ENCODE measurements at places on chromosomes 5 and 9.

- DNase-seq = peak; percentile 16
Measured at GRCh38 chr9:92180669-92181181, 65.5 kb upstream of the SPTLC1 start.

DNA sequence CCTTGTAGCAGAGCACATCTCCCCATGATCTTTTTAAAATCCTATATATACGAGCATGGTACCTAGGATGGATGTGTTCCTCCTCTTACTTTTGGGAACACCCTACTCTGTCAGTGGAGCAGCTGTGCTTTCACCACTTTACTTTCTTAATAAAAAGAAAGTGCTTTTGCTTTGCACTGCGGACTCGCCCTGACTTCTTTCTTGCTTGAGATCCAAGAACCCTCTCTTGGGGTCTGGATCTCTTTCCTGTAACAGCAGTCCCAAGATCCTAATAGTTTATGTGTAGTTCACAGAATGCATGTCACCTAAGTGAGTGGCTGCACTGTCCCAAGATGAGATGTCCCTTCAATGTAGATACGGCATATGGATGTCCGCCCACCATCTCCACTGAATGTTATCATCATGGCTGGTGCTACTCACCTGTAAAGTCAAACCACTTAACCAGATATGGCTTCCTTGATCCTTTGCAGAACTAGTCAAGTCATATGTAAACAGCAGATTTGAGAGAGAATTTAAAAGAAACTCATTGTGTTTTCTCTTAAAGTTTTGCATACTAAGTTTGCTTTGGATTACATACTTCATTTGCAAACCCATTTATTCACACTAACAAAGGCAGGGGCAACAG is 1.9 kb downstream of the FGF1 start:
- no peak for DNase-seq

- no peak for DNase-seq
Measured at GRCh38 chr5:78260771-78261170, 33.7 kb downstream of the AP3B1 start.

DNA sequence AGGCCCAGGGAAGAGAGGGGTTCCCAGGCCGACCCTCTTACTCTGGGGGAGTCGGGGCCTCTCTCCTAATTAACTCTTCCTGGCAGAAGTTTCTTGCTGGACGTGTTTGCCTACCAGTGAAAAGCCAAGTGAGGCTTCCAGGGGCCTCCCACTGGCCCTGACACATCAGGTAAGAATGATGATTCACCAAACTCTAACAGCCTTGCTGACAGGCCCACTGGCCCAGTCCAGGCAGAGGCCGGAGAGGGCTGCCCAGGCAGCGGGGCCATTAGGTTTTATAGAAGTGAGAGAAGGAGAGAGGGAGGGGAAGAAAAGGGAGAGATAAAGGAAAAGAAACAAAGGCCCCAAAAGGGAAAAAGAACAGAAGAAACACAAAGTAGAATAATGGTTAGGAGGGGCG is 50.8 kb upstream of the FOXE1 start:
- peak; percentile 27 for DNase-seq

- no peak for DNase-seq
Measured at GRCh38 chr9:38315085-38315595, 77.4 kb upstream of the ALDH1B1 start.

DNA sequence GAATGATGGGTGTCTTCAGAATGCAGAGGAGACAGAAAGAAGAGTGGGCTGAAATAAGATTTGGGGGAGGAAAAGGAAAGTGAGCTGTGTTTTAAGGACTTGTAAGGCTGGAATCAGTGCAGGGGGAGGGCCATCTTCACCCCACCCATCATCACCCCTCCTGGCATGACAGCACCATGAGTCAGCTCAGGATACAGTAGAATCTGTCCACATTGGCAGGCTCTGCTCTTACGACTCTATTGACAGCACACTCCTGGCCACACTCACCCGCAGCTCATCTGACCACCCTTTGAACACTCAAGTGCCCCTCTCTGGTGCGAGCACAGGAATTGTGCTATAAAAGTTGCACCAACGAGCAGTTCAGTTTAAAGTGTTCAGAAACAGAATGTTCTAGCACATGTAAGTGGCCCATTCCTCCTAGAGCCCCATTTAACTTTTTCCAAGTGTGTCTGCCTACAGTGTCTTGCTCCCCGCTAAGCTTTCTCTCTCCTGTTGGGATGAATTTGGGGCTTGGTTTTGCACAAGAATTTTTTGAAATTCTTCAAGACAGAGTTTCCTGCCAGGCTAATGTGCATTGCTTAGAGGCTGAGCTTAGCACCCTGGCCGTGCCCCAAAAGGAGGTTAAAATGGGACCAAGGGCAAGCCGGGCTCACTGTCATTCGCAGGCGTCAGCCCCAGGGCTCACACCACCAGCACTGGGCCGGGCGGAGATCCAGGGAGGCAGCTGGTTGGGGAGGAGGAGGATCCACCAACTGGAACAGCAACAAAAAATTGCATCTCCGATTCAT is 12.0 kb downstream of the ADRA1B start:
- DNase-seq = no peak

GRCh38 chr5:110663525-110663924 is 62.9 kb downstream of the TMEM232 start:
- DNase-seq = no peak

DNA sequence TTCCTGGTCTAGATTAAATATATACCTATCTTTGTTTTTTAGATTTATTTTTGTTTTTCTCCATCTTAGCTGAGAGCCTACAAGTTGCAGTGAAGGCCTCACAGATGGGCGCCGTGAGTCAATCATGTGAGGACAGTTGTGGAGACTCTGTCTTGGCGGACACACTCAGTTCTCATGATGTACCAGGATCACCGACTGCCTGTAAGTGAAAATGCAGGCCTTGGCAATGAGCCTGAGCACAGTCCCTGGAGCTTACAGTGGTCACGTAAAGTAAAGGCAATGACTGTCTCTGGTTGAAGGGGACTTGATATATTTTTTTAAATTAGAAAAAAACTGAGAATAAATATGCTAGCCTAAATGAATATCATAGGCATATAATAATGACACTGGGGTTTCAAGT is 271.9 kb downstream of the ARHGEF28 start:
- DNase-seq = no peak

DNA sequence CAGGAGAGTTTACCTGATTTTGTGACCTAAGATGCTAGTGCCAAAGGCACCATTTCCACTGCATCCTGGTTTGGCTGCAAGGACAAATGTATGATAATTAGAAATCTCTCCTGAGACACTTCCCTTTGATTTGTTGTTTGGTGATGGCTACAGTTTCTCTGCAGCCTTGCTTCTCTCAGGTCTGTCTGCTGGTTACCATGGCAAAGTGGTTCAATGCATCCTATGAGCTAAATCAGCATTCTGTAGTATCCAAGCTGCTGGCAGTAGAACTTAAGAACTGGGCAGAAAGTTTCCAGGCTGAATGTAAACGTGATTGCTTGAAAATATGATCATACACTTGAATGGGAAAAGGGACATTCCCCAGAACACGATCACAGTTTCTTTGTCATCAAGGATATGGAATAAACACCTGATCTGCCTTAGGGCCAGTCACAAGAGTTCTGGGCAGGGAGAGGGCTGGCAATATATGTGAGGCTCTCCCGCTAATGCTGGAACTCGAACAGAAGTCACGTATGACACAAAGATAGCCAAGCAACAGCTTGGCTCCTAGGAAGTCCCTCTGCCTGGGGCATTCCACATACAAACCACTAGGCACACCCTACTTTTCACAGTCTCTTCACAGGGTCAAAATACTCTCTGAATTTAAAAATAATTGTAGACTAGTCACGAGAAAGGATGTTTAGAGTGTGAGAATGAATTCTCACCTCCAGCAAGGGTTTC is 138.1 kb upstream of the GRAMD2B start:
- DNase-seq = peak; percentile 11

DNA sequence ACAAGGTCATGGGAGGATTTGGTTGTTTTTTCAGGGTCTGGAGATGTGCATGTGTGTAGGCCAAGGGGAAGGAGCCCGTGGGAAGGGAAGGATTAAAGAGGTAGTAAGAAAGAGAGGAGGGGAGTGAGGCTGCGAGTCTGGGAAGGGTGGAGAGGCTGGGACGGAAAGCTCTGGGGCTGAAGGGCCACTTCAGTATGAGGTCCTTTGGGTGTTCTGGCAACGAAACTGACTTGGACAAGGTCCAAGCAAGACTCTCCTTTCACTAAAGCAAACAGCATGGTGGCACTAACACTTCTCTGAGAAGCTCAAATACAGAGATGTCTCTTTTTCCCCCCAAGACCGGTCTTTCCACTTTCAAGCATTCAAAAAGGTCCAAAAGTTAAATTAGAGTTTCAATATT is 394.5 kb downstream of the ARHGEF28 start:
- DNase-seq = no peak

DNA sequence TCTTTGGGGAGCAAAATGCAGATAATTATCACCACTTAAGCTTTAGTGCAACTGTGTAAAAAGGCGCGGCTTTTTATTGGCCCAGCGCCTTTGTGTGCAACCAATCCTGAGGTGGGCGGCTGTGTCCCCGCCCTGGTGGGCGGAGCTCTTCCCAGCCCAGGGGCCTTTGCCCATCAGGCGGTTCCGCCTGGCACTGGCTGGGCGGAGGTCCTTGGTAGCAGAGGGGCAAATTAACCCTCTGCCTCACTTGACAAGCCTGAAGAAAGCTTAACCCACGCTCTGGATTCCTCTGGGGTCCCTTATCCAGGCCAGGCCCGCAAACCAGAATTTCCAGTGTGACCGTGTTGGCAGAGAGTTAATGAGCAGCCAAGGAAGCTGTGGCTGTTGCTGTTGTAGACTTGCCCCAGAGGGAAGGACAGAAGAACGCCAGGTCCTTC is 12.8 kb upstream of the NIPAL4 start:
- peak; percentile 67 for DNase-seq

GRCh38 chr9:12350775-12351174 is 342.4 kb upstream of the TYRP1 start:
- DNase-seq = no peak

- no peak for DNase-seq
Measured at GRCh38 chr9:38010918-38011704, 57.9 kb downstream of the SHB start.

DNA sequence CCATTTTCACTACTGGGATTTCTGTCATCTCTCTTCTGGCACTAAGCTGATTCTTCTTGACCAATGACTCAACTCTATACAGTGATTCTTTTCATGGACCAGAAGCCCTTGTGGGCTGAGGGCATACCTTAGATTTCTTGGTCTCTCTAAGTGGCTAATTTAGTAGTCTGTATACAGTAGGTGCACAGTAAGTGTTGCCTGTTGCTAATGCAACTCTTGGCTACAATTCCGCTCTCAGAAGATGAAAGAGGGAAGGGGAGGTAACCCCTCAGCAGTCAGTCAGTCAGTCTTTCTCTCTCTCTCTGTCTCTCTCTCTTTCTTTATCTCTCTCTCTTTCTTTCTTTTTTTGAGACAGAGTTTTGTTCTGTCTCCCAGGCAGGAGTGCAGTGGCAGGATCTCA is 115.1 kb upstream of the PANK3 start:
- DNase-seq = no peak

DNA sequence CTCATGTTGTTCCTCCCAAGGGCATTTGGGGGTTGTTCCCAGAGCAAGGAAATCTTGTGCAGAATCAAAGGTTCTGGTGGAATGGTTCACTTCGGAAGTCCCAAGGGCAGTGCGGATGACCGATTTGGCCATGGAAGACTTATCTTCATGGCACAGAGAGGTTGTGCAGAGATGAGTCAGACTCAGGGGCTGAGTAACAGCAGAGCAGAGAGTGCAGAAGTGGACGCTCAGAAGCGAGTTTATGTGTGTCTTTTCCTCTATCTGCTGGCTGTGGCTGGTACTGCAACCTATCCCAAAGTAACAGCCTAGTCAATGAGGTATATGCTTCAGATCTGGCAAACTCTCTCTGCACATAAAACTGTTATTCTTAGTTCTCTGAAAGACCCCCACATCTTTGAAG is 118.1 kb downstream of the DPYSL3 start:
- DNase-seq = no peak

- no peak for DNase-seq
Measured at GRCh38 chr5:172051643-172052339, 45.4 kb upstream of the FBXW11 start.

DNA sequence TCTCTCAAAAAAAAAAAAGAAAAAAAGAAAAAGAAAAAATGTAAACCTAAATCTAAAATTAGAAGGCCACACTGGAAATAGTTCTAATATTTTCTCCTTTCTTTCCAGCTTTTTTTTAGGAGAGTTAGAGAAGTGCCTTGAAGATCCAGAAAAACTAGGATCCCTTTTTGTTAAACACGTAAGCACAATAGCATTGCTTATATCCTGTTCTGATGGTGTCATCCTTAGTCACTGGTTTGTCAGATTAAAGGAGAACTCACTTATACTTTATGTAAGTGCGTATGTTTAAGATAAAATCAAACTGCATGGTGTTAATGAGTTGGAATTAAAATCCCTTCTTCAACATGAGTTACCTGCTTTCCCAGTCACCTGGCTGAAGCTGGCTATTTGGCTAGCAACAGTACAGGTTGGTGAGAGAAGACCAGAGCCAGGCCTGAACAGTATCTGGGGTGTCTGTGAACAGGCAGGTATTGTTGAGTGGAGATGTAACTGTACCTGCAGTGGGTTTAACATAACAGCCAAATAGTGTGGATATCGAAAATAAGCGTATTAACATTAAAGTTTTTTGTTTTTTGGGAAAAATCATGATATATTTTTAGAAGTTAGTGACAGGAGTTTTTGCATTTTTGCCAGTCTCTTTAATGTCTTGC is 104.7 kb upstream of the OTULINL start:
- no peak for DNase-seq

DNA sequence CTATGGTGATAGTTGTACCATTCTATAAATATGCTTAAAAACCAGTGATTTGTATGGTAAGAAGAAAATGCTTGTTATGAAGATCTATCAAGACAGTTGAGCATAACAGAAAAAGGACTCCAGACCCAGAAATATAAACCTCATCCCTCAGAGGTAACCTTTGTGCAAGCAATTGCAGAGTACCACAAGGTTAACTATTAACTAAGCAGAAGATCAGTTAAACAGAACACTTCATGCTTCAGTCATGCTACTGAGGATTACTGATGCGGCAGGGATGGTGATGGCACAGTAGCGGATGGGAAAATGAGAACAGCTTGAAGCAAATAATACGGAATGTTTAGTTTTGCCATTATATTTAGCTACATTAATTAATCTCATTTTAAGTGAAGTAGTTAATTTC is 45.5 kb downstream of the IARS1 start:
- no peak for DNase-seq

GRCh38 chr5:38259062-38259808 is 876 bp downstream of the EGFLAM start:
- no peak for DNase-seq

- DNase-seq = peak; percentile 78
Measured at GRCh38 chr9:121289026-121289771, 21.2 kb downstream of the GSN start.

DNA sequence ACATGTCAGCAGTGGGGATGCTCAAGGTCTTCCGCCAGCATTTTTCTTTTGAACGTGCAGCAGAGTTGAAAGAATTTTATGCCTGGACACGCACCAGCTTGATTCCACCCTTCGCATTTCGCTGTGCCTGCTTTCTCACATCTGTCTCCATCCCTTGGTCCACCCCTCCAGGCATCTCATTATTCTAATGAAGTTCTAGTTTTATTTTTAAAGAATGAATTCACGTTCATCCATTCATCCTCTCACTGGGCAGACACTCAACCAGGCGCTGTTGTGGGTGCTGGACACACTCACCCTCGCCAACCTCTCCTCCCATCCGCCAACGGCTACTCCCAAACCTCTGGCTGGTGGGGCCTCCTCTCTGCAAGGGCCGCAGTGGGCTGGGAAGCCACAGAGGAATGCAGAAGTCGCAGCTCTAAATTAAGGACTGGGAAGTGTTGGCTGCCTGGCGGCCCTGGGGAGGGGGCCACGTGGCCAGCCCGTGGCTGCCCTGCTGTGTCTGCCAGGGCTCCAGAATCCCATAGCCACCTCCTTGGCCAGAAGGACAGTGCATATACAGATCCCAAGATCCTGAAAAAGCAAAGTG is 6.7 kb downstream of the SUSD3 start:
- DNase-seq = no peak

Measured in H7 (cell line).